ENCODE measurements at places on chromosomes 16 and 17.

DNA sequence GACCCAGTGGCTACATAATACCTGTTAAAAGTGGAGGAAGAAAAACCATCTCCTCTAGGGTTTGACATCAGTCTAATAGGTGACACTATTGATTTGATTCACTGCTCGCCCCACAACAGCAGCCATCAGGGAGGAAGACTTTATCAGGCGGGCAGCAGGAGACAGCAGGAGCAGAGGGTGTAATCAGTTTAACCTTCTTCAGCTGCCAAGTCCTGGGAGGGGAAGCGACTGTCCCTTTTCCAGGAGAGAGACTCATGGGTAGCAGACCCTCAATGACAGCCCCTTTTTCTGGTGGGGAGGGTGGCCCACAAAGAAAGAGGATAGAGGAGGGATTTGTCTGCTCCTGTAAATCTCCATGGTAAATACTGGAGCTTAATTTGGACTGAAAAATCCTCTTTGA, 291.8 kb downstream of the HAPSTR1 start:
- no peak for DNase-seq

DNA sequence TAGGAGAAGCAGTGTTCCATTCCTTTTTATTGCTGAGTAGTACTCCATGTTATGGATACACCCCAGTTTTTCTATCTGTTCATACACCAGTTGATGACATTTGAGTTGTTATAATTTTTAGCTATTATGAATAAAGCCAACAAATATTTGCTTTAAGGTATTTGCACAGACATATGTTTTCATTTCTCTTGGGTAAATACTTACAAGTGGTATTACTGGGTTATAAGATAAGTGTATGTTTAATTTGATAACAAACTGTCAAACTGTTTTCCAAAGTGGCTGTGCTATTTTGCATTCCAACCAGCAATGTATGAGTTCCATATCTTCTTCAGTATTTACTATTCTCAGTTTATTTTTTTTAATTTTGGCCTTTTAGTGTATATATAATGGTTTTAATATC, 27.7 kb upstream of the GFOD2 start:
- no peak for DNase-seq

- DNase-seq, result no peak
Measured at GRCh38 chr17:3506054-3506453, 30.3 kb downstream of the ASPA start.

DNA sequence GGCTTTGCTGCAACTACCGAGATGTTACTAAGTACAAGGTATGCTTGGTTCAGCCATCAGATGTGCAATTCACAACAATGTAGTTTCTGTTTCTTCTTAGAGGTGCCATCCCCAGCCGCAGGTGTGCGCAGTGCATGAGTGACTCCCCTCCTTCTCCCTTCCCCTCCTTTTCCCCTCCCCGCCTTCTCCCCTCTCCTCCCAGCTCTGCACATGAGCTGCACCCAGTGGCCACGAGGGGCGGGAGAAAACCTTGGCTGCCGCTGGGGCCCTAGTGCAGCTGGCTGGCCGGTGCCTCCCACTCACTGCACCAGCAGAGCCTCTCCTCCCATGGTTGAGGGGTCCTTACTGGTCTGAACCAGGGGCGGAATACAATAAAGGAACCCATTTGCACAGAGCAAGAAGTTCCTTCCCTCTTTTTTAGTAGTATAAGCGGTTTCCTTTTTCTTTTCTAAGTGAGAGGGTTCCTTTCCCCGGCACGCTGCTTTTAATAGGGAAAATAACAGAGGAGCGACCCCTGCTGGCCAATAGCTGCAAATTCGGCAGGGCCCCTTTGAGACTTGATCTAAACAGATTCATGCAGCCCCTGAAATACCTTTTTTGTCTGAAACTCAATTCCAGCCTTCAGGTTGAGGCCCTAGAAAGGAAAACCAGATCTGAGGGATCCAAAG, 7.8 kb upstream of the CCL15 start:
- DNase-seq, result no peak

GRCh38 chr16:50463581-50464324, 84.4 kb upstream of the NKD1 start:
- DNase-seq, result no peak

DNA sequence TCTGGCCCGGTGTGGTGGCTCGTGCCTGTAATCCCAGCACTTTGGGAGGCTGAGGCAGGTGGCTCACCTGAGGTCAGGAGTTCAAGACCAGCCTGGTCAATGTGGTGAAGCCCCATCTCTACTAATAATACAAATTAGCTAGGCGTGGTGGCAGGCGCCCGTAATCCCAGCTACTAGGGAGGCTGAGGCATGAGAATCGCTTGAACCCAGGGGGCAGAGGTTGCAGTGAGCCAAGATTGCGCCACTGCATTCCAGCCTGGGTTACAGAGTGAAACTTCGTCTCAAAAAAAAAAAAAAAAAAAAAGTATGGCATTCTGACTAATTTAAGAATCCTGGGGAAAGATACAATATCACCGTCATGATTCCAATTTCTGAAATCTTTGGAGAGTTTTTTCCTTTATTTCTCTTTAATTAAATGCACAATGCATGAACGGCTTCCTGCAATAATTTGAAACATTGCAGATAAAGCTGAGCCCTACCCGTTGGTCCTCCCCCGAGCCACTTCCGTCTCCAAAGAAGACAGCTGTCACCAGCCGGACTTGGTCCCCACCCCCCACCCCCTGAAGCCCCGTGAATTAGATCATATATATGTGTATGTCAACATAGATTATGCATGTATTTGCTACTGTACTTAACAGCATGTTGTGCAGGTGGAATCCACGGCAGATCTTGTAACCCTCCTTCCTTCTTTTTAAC, 142.6 kb upstream of the PLCG2 start:
- DNase-seq, result no peak

- no peak for DNase-seq
Measured at GRCh38 chr17:48368352-48368908, 61.6 kb downstream of the SKAP1 start.

- no peak for DNase-seq
Measured at GRCh38 chr17:48322060-48322459, 108.0 kb downstream of the SKAP1 start.

- DNase-seq, result no peak
Measured at GRCh38 chr17:1880851-1881630, 51.2 kb downstream of the RPA1 start.

GRCh38 chr16:29656688-29657523, 6.1 kb upstream of the SPN start:
- DNase-seq, result no peak

DNA sequence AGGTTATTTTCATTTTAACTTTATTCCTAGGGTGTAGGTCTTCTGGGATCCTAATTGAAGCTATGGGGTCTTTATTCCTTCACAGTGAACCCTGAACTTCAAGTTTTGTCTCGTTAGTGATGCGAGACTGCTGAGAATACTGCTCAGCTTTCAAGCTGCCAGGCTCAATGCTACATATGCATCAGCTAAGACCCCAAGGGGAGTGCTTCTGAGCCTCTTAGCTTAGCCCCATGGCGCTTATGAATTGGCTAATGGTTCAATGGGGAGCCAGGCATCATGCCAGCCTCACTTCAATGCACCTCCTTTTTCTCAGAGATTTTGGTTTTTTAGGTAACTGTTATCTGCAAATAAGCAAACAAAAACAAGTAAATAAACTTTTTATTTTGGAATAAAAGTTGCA, 94.1 kb upstream of the SIAH1 start:
- DNase-seq, result no peak

DNA sequence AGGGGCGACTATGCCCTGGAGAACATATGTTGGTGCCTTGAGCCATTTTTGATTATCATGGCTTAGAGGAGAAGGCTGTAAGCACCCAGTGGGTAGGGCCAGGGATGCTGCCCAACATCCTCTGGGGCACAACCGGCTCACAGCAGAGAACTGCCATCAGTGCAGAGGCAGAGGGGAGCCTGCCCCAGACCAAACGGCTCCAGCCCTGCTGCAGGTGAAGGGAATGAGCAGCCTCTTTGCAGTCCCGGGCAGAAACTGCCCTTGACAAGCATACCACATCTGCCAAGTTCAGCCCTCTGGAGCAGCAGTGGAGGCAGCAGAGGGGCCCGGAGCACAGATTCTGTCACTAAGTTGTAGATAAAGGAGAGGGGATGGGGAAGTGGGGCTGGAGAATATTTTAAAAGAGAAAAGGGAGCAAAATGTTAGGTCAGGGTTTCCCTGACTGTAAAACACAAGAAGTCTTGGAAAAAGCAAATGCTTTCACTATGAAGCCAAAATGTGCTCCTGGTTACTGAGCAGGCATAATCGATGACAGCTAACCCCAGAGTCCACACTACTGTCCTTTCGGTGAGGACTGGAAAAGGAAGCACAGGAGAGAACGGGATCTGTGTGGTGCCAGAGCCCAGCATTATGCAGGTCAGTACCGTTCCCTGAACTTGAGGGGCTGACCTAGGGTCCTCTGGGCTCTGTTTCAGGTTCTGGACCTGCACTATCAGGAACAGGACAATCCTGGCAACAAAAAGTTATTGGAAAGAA, 72.0 kb downstream of the CREBBP start:
- DNase-seq, result no peak

GRCh38 chr17:76386966-76387765, 2.8 kb downstream of the SPHK1 start:
- no peak for DNase-seq

DNA sequence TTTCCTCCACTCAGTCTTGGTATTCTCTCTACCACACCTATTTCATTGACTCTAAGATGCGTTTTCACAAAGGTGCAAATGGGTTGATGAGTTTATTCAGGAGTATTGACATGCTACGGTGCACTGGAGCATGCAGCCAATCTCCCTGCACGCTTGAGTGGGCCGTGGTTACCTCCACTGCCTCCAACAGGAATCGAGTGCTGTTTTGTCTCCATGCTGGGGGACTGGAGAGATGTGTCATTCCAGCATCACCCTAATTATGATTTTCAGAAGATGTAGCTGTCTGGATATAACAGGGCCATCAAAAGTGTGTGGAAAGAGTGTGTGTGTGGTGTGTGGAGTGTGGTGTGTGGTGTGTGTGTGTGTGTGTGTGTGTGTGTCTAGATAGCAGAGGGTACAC, 351.6 kb upstream of the ZFHX3 start:
- no peak for DNase-seq

DNA sequence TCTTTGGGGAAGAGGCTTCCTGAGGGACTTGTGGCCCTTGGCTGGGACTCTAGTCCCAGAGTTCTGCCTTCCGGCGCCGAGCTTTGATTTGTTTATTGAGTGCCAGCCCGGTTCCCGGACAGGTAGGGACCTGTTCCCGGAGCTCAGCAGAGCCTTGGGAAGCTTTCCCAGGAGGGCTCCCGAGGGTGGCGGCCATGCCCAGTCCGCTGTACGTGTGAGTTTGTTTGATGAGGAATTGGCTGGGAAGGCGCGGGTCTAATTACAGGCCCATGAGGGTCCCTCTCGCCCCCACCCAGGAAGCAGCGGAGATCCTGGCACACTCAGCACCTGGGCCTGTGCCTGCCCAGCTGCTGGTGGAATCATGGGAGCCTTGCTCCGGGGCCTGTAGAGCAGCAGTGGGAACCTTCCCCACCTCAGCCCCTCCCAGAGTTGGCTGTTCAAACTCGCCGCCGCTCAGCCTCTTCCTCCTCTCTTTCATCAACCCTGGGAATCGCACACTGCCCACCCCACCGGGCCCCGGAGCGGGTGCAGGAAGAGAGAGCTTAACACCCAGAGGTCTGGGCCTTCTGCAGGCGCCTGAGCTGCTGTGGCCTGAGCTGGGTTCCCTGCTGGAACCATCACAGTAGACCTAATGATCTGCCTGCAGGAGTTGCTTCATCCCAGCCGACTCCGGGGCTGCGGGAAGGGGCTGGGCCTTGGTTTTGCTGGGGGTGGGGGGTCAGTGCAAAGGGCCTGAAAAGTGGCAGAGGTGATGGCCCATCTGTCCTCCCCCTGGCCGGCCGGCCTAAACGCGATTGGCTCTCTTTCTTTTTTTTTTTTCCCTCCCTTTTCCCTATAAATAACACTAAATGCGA, 313.7 kb downstream of the SEC14L1 start:
- DNase-seq, result no peak

- DNase-seq, result no peak
Measured at GRCh38 chr17:51347851-51348584, 87.7 kb downstream of the UTP18 start.

GRCh38 chr17:82301916-82302567, 15.4 kb downstream of the CD7 start:
- no peak for DNase-seq

GRCh38 chr17:4837471-4838308, 4.5 kb downstream of the MINK1 start:
- DNase-seq, result no peak

- no peak for DNase-seq
Measured at GRCh38 chr17:12859520-12859919, 70.2 kb downstream of the ARHGAP44 start.

DNA sequence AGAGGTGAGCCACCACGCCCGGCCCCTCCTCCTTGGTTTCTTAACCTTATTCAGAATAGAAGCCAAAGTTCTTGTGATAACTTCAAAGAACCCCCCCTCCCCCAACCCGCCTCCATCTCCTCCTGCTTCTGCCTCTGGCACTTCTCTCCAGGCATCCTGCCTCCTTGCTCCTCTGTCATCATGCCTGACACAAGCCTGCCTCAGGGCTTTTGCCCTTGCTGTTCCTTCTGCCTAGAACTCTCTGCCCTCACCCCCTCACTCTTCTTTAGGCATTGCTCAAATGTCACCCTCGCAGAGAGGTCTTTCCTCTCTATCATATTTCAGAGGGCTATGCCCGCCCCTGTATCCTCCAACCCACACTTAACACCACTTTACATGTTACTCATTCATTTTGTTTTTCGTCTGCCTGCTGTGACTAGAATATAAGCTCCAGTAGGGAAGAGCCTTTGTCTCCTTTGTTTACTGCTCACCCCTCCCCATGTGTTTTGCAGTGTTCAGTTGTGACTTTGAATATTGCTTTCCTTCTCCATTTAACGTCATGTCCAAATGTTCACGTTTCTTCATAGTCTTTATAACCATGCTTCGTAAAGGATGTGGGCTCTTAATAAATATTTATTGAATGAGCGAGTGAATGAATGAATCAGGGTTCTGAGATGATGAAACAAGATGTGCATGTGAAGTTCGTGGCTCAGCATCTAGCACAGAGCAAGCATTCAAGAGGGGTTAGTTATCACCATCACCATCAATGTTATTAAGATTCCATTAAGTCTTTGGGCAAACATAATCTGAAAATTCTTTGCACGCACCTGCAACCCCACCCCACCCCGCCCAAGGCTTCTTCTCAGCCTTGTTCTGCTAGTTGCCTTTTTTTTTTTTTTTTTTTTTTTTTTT, 186.2 kb upstream of the WSCD1 start:
- no peak for DNase-seq

DNA sequence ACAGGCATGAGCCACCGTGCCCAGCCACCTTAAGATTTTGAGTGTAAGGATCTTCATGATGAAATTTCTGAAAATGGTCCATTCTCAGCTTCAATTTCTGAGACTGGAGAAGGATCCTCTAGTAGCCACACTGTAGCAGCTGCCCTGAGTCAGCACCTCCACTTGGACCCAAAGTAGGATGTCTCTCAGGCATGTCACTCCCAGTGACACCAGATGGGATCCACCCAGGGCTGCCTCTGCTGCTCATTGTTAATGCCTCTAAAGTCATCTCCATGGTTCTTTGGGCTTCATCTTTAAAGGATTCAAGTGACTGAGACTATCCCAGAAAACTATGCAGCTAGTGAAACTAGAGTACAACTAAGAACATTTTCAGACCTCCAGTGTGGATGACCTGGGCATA, 7.9 kb downstream of the PLD6 start:
- no peak for DNase-seq

GRCh38 chr16:67976205-67976604, 4.1 kb downstream of the DPEP3 start:
- no peak for DNase-seq

- DNase-seq, result no peak
Measured at GRCh38 chr17:47873200-47874090, 22.5 kb upstream of the SP6 start.

GRCh38 chr17:75487351-75488070, 27.8 kb downstream of the CASKIN2 start:
- DNase-seq, result no peak

All from T-helper 1 cell (primary cell).